A549 treated with Hydrocortisone at 1 μM for 4 hours (cell line): ENCODE measurements at places on chromosomes 16 and 17. TPM values are rescaled to one million over a fixed set of nuclear protein-coding genes. Genes with fewer than 3 reads are reported as not detected.

Gene KCNJ2
- total RNA-seq: 0.05 to 0.09 TPM (median 0.06 TPM) in 5 replicates

Gene PYDC1
- not detected in 5 replicates for total RNA-seq

Gene CCL4
- total RNA-seq: not detected in 5 replicates

Gene RAB11FIP3
- 24.7 to 28.6 TPM (median 27.8 TPM) in 5 replicates for total RNA-seq

Gene CMTM1
- 0.71 to 1.5 TPM (median 0.96 TPM) in 5 replicates for total RNA-seq

Gene CNEP1R1
- total RNA-seq: 18.4 to 23.8 TPM (median 19.6 TPM) in 5 replicates

Gene BIRC5
- total RNA-seq: 95.0 to 106 TPM (median 105 TPM) in 5 replicates

Gene CLDN7
- total RNA-seq: 2.2 to 3.7 TPM (median 2.6 TPM) in 5 replicates

Gene FBXL20
- total RNA-seq: 6.2 to 8.3 TPM (median 7.3 TPM) in 5 replicates

Gene FBXO39
- not detected in 5 replicates for total RNA-seq

Gene KRTAP4-9
- total RNA-seq: not detected in 5 replicates

Gene CDK5R1
- 5.7 to 6.7 TPM (median 6.1 TPM) in 5 replicates for total RNA-seq

Gene C1QTNF8
- total RNA-seq: 0.08 TPM in 1 of 5 replicates, not detected in the others
